Mesenteric fat pad (tissue), 1 donor: ENCODE measurements at places on chromosomes 13 and 19. TPM values are rescaled to one million over a fixed set of nuclear protein-coding genes. Genes with fewer than 3 reads are reported as not detected.

DNA sequence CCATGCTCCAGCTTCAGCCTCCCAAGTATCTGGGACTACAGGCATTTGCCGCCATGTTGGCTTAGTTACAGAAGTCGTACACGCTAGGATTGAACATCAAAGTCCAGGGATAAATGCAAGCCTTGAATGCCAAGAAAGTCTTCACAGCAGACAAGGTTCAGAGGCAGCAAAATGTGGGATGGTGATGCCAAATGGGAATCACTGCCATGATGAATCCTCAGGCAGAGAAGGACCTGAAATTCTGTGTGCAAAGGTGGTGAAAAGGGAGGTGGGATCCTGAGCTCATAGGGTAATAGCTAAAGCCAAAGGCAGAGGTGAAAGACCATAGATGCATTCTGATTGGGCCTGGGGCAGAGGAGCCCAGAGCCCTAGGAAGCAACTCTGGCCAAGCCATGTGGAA lies 79.3 kb upstream of the STK24 start:
- DNase-seq: no peak

- DNase-seq: no peak
Measured at GRCh38 chr19:46764817-46765291, 18.6 kb upstream of the STRN4 start.

The DCLK1 gene
- 24.3 TPM for total RNA-seq

DNA sequence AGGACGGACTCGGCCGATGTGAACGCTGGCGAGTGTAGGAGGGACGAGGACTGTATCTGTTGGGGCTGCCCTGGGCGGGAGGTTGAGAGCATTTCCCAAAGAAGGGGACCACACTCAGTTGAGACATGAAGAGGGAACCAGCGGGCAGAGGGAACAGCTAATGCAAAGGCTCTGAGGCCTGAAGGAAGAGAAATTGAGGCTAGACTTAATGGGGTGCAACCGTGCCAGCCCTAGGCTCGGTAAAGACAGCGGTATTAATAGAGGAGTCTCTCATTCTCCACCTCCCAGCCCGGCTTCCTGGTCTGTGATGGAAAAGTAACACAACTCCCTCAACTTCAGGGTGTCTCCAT lies 1.1 kb downstream of the MPV17L2 start:
- no peak for DNase-seq

DNA sequence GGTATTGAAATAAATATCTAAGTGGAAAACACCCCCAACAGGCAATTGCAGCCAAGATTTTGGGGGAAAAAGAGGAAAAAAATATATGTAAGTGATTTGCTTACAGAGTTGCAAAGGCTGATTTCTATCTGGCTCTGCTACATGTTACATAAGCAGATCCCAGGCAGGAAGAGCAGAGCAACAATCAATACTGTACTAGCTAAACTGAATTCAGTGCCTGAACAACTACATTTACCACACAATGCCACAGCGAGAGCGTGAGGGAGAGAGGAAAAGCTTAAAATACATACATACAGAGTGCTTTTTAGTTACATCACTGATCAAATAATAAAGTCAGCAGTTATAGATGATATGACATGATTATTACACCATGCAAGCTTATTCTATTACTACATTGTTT lies 665.6 kb upstream of the ARGLU1 start:
- DNase-seq: no peak

The CD70 gene
- not detected for total RNA-seq

The KLK12 gene
- not detected for total RNA-seq

- no peak for DNase-seq
Measured at GRCh38 chr19:9857076-9857721, 22.1 kb downstream of the PIN1 start.
